ENCODE measurements at places on chromosomes 1 and 21.

GRCh38 chr1:96234299-96234698 lies 487.3 kb upstream of the PTBP2 start:
- peak; percentile 46 for DNase-seq

DNA sequence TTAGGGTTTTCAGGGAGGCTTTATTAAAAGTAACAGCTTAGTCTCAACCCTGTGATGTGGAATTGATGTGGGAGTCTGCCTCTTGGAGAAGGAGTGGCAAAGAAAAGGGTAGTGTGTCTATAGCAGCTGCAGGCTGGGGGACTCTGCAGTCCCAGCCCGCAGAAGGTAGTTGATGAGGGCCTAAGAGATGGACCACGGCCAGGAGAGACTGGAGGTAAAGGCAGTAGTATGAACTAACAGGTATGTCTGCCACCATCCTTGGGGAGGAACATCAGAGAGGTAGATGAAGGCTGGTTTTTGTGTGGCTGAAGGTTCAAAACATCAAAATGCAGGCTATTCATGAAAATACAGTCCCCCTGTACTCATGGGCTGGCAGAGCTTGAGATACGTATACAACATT lies 112.1 kb downstream of the KCTD3 start:
- DNase-seq, result no peak

DNA sequence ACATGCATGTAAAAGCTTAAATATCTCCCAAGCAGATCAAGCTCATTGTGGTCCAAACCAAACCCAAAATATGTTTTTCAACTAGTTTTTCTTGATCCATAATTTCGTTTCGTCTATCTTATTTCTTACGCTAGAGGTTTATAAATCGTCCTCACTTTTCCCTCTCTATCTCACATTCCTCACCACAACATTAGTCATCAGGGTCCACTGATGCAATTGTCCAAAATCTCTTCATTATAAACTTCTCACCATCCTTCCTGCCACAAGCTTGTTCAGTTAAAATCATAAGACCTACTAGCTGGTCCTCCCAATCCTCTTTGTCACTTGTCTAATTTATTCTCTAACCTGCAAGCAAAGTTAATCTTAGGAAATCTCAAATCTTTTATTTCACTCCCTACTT lies 173.0 kb upstream of the PALMD start:
- no peak for DNase-seq

GRCh38 chr1:198741744-198742143 lies 102.9 kb downstream of the PTPRC start:
- no peak for DNase-seq

GRCh38 chr1:46197560-46197963 lies 672 bp downstream of the POMGNT1 start:
- DNase-seq, result no peak

DNA sequence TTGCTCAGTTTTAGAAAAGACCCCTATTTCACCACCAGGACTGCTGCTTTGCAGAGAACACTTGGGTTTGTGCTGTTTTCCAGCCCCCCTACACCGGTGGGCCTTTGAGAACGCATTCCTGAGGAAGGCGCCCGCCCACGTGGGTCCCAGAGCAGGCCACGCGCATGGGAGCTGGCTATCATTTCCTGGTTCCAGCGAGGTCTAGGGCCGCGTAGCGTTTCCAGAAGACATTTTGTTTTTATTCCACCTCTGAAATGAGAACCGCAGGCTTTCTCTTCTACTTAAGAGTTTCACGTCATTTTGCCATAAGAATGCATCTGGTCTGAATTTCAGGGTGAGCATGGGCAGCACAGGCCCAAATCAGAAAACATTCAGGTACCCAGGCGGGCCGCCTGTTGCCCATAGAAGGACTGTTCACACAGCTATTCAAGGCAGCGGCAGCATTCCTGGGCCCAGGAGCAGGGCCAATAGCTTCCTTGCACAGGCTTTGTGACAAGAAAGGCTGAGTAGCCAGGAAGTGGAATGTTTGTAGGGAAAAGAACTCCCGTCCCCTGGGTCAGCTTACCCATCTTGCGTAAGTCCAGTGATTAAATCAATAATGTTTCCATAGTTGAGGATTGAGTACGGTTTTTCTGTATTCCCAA lies 1.4 kb upstream of the KLHL21 start:
- peak; percentile 47 for DNase-seq
